Activated CD4-positive, CD25-positive, alpha-beta regulatory T cell treated with anti-CD3 and anti-CD28 coated beads, Interleukin-2, amount 50 U/mL, for 24 hours (primary cell): ENCODE measurements at places on chromosomes 6 and 20.

DNA sequence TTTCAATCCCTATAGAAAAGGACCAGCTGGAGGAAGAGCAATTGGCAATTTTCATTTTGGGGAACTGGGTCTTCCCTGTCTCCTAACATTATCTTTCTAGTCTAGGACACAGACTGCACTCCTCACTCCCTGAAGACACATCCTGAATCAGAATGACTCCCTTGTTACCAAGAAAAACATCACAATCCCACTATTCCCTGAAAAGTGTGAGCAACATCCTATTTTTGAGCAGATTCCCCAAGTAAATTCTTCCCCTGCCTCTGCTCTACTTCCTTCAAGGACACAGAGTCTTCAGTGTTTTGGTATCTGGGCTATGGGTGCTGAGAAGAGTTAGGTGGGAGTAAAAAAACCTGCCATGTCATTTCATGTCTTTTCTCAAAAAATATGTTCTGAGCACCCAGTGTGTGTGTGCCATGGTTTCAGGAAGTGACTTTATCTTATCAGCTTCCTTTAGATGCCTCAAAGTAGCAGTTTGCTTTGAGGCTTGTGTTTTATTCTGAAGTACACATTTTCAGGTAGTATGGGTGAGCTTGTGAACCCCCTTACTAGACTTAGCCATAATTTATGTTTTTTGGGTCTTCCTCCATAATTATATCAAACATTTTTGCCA, 12.4 kb downstream of the LAMA4 start:
- no peak for ATAC-seq

GRCh38 chr6:154805288-154805911, 72.2 kb downstream of the SCAF8 start:
- peak; percentile 51 for ATAC-seq

DNA sequence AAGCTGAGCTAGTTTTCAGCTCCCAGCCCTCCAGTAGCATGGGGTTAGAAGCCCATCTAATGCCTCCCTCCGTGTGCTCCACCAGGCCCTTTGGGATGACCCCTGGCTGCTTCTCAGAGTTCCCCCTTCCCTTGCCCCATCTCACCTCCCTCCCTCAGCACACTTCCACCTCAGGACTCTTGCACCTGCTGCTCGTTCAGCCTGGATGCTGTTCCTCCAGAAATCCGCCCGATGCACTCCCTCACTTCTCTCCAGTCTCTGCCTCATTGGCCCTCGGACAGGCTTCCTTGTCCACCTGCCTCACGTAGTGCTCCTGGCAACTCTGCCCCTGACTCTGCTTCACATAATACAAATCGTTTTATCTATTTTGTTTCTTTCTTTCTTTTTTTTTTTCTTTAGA, 26.8 kb downstream of the FGD2 start:
- no peak for ATAC-seq

DNA sequence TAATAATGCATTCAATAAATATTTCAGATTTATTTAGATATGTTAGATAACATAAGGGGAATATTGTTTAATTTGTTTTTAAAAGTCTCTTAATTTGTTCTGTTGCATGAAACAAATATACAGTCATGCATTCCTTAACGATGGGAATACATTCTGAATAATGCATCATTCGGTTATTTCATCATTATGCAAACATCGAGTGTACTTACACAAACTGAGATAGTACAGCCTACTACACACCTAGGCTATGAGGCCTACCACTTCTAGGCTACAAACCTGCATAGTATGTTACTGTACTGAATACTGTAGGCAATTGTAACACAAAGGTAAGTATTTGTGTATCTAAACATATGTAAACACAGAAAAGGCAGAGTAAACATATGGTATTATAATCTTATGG, 118.7 kb downstream of the EPHA7 start:
- no peak for ATAC-seq

DNA sequence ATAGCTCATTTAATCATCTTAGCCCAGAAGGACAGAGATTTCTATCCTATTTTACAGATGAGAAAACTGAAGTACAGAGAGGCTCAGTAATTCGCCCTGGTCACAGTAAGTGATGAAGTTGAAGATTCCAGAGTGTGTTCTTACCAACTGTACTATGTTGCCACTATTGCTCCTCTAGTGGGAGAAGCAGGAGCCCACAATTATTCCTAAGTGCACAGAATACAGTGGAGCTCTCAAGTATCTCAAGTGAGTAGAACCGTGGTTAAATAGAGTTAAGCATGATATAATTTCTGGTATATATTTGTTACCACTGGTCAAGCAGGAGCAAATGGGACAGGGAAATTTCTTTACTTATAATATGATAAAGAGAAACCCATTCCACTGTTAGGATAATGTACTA, 22.1 kb downstream of the REPS1 start:
- no peak for ATAC-seq
